ENCODE measurements at places on chromosomes 12 and 14.

DNA sequence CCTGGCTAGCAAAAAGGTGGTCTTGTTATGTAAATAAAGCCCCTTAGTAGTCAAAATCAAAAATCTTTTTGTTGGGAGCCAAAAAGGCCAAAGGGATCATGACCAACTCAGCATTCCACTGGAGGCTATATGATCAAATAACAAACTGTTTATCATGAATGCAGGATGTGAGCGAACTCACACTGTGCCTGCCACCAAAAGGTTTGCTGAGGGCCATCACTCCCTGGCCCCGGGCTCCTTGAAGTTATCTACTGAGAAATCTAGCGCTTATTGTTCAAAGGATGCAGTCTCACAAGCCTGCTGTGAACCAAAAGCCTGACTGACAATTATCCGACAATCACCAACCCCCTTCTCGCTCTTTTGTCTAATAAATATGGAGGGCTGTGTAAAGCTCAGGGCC, 107.2 kb upstream of the DDHD1 start:
- no peak for DNase-seq

DNA sequence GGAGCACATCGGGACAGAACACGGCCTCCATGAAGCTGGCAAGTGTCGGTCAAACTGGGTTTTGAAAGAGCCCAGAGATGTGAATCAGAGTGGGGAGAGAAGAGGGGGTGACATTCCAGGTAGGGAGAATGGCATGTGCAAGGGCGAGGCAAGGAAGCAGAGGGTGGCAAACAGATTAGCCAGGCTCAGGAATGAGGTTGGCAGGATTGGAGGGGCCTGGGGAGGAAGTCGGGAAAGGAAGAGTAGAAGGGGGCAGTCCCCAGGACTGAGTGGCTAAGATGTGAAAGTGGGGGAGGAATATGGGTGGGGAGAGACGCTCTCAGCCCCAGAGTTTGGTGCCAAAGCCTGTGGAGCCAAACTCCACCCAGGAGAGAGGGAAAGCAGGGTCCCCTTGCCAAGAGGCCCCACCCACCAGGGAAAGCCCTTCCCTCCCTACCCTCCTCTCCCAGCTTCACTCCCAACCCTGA, 5.5 kb upstream of the HDAC7 start:
- no peak for DNase-seq

GRCh38 chr14:48563489-48563888, 888.1 kb upstream of the MDGA2 start:
- DNase-seq: peak; percentile 90

GRCh38 chr14:97299661-97300060, 502.5 kb downstream of the VRK1 start:
- peak; percentile 59 for DNase-seq

- DNase-seq: no peak
These were observed 42.6 kb upstream of the USP15 start for GRCh38 chr12:62217466-62218194.

DNA sequence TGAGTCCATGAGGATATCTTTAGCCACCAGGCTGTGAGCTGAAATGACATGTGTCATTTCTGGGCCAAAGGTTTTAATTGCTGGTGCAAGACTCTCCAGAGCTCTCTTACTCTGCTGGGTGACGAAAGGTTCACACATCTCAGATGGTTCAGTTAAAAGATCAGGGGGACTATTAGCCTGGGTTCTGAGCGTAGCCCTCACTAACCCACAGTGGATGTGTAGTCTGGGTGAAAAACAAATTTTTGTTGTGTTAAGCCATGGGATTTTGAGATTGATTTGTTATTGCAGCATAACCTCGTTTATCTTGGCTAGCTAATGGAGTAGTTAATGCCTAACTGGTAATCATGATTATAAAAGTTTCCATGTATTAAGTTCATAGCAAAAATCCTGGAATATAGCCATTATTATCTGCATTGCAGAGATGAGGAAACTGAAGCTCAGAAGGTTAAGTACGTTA, 251.5 kb downstream of the RMST start:
- no peak for DNase-seq

GRCh38 chr12:47636908-47637780, 68.7 kb downstream of the RPAP3 start:
- DNase-seq: peak; percentile 96

- DNase-seq: no peak
These were observed 31.1 kb downstream of the IRF2BPL start for GRCh38 chr14:76997257-76997970.

GRCh38 chr12:19402743-19403431, 36.4 kb upstream of the AEBP2 start:
- no peak for DNase-seq

DNA sequence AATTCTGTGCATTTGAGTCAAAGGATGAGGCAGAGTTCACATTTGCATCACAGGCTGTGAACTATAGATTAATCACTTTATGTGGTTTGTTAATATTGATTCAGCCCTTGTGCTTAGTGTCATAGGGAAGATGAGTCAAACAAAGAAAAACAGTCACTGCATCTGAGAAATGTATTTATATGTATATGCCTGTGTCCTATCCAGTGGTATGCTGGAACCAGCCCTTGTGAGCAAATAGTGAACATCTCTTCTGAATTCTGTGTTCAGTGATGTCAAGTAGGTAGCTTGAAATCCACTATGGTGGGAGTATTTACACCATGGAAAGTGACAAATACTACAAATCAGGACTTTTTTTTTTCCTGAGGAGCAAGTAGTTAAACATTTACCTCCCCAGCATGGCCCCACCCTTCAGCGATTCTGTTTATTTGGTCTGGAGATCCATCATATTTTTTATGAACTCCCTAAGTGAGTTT, 128.5 kb downstream of the HMGA2 start:
- DNase-seq: no peak

DNA sequence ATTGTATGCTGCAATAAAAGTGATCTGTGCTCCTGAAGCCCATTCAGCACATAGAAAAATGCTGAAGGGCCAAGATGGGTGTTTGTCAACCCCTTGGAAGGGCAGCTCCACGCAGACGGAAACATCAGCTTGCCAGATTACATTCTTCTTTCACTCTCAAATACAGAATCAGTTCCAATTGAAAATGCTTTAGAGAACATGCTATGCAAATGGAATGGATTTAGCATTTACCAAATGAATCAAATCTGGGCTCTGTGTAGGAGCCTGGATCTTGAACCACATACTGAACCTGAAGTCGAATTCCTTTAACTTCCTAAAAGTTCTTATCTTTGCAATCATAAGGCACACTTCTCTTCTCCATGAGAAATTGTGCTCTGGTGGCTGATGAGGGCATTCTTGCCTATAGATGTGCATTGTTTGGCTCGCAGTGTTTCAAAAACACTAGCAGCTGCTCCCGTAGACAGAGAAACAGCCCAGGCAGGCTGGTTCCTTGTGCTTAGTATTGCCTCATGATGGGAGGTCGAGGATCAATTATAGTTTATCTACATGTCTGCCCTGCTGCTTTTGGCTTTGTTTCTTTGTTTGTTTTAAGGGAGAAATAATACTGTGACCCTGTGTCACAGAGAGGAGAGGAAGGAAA, 489.8 kb upstream of the FLRT2 start:
- DNase-seq: no peak

GRCh38 chr14:70317969-70318634, 41.4 kb downstream of the COX16 start:
- DNase-seq: peak; percentile 61

GRCh38 chr12:128387811-128388422, 120.9 kb downstream of the TMEM132C start:
- peak; percentile 92 for DNase-seq

DNA sequence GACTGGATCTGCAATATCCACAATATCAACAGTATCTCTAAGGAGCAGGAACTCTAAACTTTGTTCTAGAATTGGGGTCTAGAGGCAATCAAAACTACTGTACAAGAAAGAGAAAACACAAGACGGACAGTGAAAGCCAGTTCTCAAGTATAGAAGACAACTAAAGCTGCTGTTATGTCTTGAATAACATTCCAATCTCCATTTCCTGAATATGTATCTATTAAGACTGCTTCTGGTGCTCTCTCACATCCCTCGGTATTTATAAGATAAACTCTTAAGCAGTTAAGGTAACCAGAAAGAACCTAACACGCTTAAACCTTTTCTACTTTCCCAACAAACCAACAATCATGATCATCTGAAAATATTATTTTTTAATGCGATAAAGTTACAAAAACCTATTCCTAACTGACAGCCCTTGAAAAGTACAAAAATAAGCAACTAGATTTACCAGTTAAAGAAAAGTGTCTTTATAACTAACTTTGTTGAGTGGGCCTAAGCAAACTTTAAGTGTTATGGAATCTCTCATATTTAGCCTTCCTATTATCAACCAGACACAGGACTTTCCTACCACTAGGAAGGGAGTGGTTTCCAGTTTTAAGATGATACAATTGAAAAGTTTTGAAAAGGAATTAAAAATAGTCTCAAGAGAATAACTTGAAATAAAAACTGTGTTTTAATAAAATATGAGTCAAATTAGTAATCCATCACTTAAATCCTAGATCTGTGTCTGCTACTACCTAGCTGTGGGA, 30.7 kb downstream of the NUMB start:
- DNase-seq: no peak

- no peak for DNase-seq
These were observed 19.5 kb downstream of the PITPNM2 start for GRCh38 chr12:123131291-123131832.

DNA sequence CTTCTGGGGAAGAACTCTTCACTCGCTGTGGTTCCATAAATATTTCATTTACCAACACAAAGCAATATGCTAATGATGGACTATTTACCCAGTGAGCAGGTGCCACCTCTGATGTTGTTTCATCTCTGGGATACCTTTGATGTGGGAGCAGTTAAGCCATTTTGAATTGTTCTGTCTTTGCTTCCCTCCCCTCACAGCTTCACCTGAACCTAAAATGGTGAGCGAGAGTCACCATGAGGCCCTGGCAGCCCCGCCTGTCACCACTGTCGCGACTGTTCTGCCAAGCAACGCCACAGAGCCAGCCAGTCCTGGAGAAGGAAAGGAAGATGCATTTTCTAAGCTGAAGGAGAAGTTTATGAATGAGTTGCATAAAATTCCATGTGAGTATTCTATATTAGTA, 352.7 kb downstream of the SYT1 start:
- DNase-seq: no peak

DNA sequence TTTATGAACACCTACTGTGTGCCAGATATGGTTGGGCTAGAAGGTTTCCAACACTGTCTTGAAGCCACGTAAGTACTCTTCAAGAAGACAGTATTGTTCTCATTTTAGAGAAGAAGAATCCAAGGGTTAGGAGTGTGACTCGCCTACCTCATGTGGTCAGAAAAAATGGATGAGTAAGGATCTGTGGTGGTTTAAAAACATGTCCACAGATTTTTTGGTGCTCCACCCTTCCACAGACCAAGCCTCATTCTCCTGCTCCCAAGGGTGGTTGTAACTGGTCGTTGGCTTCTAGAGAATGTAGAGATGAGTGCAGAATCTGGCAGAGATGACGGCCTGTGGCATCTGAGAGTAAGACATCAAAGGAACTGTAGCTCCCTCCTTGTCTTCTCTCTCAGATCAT, 30.3 kb upstream of the TTC7B start:
- DNase-seq: no peak

DNA sequence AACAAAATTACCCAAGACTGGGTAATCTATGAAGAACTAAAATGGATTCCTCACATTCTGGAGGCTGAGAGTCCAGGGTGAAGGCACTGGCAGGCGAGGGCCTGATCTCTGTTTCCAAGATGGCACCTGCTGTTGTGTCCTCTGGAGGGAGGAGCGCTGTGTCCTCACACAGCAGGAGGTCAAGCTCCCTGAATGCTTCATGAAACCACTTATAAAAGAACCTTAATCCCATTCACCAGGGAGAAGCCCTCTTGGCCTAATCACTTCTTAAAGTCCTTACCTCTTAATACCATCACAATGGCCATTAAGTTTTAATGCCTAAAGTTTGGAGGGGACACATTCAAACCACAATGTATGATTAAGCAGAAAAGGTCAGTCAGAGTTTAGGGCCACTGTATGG, 172.4 kb downstream of the EMP1 start:
- no peak for DNase-seq

GRCh38 chr12:31011746-31012566, 61.7 kb upstream of the DDX11 start:
- no peak for DNase-seq

GRCh38 chr14:38848243-38848935, 254.6 kb downstream of the SEC23A start:
- no peak for DNase-seq

DNA sequence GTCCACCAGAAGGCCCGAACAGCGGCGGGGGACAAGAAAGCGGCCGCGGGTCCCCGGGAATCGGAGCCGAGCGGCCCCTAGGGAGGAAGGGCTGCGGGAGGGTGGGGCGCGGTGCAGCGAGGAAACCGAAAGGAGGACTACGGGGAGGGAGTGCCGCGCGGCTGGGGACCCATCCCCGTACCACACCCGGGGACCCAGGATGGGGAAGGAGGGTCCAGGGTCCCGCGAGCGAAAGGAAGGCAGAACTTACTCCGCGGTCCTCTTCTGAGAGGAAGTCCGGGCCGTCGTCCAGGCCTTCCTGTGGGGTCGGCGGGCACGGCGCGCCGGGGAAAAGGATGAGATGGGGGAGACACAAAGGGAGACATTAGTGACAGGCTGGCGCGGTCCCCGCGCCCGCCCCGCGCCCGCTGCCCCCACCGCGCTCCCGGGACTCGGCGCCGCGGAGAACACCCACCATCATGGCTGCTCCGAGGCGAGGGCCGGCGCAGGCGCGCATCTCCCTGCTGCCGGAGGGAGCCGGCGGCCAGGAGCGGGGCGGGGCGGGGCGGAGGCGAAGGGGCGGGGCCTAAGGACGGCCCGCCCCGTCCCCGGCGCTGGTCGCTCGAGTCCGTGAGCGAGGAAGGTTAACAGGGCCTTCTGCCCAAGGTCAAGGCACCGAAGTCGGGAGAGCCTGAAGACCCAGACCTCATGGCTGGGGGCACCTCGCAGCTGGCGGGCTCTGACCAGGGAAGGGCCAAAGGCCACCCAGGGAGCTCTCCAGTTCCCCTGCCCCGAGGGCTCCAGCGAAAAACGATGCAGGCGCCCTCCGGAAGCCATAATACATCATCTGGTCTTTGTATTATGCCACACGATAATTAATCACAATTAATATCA, at the start of gene SNX6:
Gene SNX6, minus strand, starts transcription at position 492 of the 873 bp plus-strand sequence. Its CDS starts 32 bp downstream, at position 460.
- DNase-seq: peak; percentile 80

DNA sequence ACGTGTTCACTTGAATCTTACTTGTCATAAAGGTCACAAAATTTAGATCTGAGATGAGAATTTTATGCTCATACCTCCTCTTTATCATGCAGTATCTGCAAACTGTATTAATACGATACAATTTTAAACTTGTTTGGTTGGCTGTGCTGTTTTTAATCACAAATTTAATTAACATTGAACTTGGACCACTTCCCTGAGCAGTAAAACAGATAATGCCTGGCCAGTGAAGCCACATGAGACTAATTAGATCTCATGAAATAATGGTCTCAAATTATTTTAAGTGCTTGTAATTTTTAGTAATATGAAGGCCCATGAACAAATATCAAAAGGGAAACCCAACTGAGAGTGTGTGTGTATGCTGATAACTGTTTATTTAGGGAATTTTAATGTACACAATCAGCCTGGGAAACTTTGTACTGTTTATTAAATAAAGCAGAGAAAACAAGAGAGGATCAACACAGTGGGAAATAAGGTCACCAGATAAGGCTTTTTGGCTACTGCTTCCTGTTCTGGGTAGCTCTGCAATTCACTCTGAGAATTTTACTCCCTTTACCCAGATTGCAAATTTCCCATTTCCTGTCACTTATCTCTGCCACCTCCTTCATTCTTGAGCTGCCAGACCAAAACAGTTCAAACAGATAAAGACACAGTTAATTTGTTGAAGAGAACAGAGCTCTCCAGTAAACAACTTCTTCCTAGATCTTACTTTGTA, 61.6 kb upstream of the GNPNAT1 start:
- DNase-seq: no peak

- no peak for DNase-seq
These were observed 83.2 kb downstream of the RALGAPA1 start for GRCh38 chr14:35725930-35726329.

- peak; percentile 73 for DNase-seq
These were observed 211.1 kb upstream of the RGS6 start for GRCh38 chr14:71720978-71721624.

All from H9 (cell line).